ENCODE measurements at places on chromosomes 6 and 20.

DNA sequence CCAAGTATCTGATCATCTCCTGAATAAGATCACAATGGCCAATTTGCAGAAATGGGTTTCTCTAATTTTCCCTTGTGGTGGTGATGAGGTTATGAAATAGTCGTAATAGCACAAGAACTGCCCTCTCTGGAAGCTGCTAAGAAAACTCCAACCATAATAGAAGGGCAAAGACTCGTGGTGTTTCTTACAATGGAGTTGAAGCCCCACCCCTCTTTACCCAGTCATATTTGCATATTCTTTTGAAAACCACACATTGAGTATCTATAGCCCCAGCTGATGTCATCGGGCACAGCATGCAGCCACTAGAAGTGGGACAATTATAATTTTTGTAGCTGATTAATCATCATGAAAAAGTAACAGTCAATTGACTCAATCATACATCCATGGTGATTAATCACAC lies 452.1 kb upstream of the POU3F2 start:
- DNase-seq, result no peak

GRCh38 chr6:32937230-32937633 lies 3.6 kb downstream of the HLA-DMB start:
- no peak for DNase-seq

GRCh38 chr6:148677594-148678476 lies 69.0 kb upstream of the UST start:
- DNase-seq, result no peak

- no peak for DNase-seq
These were observed 220.9 kb downstream of the HACE1 start for GRCh38 chr6:104638841-104639290.

DNA sequence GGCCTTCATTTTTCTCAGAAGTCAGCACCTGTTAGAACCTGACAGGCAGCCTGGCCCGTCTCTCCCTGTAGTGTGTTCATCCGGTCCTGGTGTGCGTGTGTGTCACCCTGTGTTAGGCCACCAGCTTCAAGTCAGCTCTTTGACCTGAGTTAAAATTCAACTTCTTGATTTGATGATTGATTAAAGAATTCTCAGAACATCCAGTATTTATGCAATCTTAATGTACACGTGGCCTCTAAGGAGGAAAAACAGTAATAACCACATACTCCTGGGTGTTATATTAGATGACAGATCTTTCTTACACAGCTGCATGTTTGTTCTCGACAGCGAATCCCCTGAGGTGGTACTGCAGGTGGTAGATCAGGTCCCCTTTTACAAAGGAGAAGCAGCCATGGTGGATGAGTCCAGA lies 19.1 kb upstream of the TMEM217 start:
- no peak for DNase-seq

- no peak for DNase-seq
These were observed 165.5 kb downstream of the TFAP2B start for GRCh38 chr6:50984135-50984534.

- DNase-seq, result no peak
These were observed 80.6 kb downstream of the MRPL14 start for GRCh38 chr6:44046516-44047178.

DNA sequence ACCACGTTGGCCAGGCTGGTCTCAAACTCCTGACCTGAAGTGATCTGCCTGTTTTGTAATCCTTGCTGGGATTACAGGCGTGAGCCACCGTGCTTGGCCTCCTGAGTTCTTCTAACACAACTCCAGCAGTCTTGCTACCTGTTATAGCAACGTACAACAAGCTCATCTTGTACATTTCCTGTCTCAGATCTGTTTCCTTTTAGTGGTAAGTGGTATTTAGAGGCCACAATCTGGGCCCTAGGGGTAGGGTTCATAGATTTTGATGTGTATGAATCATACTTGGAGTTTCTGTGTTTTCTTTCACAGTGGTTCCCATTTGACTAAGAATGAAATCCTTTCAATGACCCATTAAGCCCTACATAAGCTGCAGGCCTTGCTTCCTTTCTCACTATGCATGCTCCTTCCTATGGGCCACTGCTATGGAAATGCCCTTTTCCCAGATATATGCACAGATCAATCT lies 27.1 kb upstream of the SYNCRIP start:
- DNase-seq, result no peak

- DNase-seq, result peak; percentile 43
These were observed 1.4 kb downstream of the PIM1 start for GRCh38 chr6:37171201-37171969.

DNA sequence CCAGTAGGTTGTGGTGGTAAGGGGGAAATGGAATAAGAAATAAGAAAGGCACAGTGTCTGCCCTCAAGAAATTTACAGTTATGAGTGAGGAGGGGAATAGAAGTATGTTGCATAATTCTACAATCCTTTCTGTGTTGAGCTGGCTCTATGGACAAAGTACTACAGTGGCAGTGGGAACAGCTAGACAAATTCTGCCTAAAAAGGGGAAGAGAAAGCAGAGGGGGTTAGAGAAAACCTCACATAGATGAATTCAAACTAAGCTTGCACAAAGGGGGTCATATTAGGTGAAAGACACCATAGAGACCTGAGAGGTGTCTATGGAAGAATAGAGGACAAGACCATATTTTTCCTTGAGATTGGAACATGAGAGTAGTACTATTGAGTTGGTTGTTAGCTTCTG lies 146.9 kb upstream of the VGLL2 start:
- no peak for DNase-seq

- DNase-seq, result no peak
These were observed 104.1 kb downstream of the BCKDHB start for GRCh38 chr6:80210618-80211017.

GRCh38 chr6:83985715-83986114 lies 47.9 kb upstream of the MRAP2 start:
- DNase-seq, result no peak

Data from stimulated activated CD4-positive, alpha-beta T cell treated with anti-CD3 and anti-CD28 coated beads, Interleukin-4, amount 100 ng/mL, for 1 hour (primary cell).